ENCODE measurements at places on chromosomes 1 and 21. TPM values are rescaled to one million over a fixed set of nuclear protein-coding genes. Genes with fewer than 3 reads are reported as not detected.

DNA sequence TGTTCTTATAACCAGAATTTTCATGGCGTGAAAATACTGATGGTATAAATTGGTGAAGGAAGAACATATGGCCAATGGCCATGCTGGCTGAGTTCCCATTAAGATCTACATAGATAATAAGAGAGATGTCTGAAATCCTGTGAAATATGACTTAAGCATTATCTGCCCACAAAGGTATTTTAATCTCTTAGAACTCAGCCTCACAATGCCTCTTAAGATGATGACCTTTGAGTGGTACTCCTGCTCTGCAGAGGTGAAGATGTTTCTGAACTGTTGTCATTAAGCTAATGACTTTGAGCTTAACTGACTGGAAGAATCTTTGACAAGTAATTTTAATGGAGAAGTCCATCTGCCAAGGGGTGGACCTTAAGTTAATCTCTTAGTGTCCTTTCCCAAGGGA, 148.7 kb downstream of the ZNF326 start:
- DNase-seq = no peak

CFAP74 gene
- not detected for total RNA-seq

GRCh38 chr21:42153746-42154145, 65.2 kb upstream of the ABCG1 start:
- peak; percentile 4 for DNase-seq

- no peak for DNase-seq
Measured at GRCh38 chr1:243745356-243745755, 104.7 kb downstream of the AKT3 start.

LCE2C gene
- total RNA-seq = not detected

- DNase-seq = no peak
Measured at GRCh38 chr1:204669579-204669978, 16.0 kb downstream of the LRRN2 start.

GRCh38 chr1:183512450-183512849, 40.2 kb downstream of the SMG7 start:
- no peak for DNase-seq

DNA sequence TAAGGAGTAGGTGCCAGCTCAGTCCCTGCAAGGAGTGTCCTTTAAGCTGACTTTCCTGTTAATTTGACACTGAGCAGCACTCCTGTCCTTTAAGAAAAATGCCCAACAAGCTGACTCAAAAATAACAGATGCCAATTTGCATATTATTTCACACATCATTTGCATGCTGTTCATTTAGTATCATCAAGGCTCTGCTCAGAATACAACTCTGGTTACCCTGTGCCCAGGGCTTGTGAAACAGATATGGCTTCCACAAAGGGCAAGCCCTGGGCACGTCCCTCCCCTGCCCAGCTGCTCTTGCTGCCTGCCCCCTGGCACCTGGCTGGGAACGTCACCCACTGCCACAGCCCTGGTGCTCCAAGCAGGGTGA, 10.3 kb downstream of the KCNN3 start:
- peak; percentile 28 for DNase-seq

DNA sequence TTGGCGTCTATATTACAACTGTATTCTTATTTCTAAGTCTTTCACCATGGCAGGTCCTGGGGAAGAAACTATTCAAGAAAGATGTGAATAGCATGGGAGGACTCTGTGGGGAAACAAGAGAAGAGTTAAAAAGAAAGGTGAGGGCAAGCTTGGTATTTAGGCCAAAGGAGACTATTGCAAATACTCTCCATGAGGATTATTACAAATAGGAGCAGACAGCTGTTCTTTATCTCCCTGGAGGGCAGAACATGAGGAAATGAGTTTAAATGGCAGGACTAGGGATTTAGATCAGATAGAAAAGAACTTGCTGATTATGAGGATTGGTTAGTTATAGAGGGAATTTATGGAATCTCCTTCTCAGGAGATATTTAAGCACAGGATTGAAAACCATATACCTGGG, 186.8 kb downstream of the CDC7 start:
- no peak for DNase-seq

DNA sequence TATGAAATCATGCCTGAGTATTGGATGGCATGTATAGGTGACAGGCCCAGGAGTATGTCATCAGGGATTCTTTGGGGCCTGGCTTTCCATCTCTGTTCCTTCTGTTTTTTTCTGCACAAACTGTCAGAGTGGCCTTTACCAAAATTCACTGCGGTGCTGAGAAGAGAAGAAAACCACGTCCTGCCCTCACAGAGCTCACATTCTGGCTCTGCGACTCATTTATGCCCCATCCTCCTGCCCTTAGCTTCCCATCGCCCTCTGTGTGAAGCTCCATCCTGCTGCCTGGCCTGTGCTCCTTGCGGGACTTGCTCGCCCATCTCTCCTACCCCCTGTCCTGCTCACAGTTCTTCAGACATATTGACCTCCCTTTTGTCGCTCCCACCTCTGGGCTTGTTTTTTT, 73.4 kb downstream of the HUNK start:
- no peak for DNase-seq

GRCh38 chr1:244381878-244382565, 69.7 kb downstream of the ADSS2 start:
- no peak for DNase-seq

DNA sequence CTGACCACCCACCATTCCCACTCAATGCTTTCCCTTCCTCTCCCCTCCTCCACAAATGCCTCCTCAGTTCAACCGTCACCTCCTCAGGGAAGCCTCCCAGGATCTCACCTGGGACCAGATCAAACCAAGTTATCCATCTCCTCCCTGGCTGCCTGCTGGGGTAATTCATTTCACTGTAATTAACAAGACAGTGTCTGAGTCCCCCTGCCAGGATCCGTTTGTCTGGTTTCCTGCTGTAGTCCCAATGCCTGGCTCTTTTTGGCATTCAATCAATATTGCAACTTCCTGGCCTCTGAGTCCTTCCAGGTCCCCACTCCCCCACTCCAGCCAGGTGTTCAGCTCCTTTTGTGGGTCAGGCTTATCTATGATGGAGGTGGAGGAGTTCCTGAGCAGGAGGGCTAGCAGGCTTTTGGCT, 687.7 kb downstream of the PTPRU start:
- DNase-seq = no peak

- DNase-seq = no peak
Measured at GRCh38 chr1:64163970-64164369, 39.5 kb upstream of the UBE2U start.

DNA sequence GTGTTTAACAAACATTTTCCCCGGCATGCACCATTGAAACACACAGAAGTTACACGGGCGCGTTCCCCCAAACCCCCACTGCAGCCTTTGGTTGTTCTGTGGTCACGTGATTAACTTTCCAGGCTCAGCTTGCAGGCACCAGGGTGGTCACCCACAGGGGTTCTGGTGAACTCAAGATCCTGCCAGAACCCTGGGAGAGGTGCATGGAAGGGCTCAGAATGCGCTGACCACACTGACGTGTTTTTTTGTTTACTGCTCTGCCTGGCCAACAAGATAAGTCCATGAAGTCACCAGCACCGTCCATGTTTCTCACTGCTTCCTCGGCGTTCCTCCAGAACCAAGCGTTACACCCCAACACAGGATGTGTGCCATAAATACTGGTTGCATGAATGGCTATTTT, 229.5 kb upstream of the VAMP3 start:
- DNase-seq = no peak

- no peak for DNase-seq
Measured at GRCh38 chr1:202244841-202245261, 51.3 kb downstream of the LGR6 start.

SYT2 gene
- not detected for total RNA-seq

DNA sequence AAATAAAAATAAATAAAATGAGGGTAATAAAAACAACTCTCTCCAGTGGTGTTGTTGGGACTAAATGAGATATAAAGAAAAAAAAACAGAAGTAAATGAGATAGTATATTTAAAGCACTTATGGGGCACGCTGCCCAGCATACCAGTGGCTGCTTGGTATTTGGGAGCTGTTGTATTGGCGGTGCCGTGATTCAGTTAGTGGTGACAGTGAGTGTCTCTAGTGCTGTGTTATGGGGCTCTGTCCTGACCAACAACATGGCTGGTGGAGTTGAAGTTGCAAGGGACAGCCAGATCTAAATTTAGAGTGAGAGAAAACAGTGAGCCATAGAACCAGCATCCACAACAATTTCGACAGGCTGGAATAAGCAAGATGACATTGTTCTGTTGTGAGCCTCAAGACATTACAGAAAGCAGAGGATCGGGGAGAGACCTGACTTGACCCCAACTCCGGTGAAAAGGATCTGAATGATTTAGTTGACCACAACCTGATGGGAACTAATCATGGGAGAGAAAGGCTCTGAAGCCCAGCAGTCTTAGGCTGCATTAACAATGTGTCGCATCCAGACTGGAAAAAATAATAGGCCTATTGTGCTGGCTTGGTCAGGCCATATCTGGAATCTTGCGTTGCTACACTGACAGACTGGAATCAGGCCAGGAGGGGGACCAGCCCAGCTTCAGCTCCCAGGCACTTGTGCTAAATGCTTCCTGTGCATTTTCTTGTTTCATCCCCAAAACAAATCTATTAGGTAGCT, 2.4 kb upstream of the MFSD2A start:
- DNase-seq = no peak

C1orf185 gene
- total RNA-seq = not detected

DNA sequence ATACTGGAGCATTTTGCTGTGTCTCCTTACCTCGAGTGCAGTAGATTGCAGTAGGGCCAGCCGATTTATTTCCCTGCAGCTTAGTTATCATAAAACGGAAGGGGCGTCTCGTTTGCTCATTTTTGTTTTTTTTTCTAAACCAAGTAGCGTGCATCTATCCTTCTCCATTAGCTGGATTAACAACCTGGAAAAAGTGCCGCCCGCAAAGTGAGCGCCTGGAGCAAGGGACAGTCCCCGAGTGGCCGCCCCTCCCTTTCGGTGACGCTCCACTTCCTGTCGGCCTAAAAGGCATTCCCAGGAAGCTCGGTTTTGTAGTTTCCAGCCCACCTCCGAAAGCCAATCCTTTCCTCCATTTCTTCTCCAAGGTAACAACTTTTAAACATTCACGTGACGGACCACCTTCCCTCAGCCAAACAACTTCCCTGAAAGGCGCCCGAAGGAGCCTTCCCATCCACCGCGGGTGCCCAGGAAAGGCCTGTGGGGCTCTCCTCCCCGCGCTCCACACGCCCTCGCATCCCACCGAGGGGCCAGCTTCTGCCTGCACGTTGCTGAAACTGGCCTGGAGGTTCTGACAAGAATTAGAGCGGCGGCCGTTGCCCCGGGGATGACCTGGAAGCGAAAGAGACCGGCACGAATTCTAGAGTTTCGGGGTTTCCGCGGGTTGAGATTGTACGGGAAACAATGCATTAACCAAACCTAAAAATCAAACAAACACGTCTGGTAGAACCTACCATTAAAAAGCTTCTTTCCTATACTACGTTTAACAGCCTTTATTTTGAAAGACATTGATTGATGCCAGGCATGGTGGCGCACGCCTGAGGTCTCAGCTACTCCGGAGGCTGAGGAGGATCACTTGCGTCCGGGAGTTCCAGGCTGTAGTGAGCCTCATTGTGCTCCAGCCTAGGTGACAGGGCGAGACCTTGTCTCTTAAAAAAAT, at the start of gene EXTL2:
EXTL2 (minus strand) TSS at position 240 of the 937 bp plus-strand sequence. CDS start 6,085 bp downstream, outside the sequence.
- peak; percentile 79 for DNase-seq

DNA sequence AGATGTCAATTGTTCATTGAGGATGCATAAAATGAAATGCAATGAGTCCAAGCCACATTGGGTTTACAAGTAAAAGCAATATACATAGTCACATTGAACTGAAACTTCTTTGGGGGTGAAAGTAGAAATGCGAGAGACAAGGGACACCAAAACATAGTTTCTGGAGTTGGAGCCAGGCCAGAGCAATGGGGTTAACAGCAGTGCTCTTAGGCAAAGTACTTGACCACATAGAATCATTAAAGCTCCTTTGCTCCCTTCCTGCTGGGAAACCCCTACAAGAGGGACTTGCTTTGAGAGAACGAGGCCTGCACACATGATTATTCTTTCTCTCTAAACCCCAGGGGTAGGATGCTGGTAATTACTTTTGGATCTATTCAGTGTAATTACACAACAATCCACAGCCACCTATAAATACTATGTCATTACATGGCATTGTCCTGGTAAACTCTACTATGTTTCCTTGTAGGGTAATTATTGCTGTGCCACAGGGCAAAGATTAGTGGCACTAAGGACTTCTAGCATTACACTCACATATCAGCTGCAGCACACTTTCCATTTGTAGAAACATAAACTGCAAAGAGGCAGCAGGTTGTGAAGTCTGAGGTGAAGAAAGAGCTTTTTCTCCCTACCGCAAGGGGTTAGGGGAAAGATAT, 421.6 kb upstream of the PBX1 start:
- no peak for DNase-seq

DNA sequence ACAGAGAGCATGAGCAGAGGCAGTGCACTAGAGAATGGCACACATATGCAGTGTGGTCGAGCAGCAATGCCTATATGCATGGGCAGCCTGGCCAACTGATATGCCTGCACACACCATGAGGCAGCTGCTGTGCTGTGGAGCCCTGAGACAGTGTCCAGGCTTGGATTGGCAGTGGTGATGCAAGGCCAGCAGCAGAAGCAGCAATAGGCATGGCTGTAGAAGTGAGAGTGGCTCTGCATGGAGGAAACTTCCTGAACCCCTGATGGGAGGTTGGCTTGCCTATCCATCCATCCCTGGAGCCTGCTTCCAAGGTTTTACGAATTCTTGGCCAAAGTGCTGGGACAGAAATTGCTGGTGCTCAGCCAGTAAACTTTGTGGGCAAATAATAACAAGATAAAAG, 89.7 kb downstream of the DIRAS3 start:
- no peak for DNase-seq

MMEL1 gene
- 1.2 TPM for total RNA-seq

DNA sequence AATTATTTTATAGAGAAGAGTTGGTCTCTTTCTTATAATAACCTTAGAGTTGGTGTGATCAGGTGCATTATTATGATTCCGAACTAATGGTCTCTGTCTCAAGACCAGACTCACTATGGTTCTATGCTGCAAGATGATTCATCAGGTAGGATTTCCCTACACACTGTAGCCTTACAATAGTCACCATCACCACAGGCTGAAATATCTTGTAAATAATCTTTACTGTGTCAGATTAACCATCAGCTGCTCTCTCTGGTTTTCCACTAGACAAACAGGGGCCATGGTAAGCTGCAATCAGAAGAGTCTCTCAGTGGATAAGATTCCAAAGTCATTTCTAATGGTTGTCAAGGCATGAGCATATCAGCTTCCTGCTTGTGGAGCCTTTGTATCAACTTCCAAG, 4.4 kb upstream of the GBP4 start:
- DNase-seq = no peak

GRCh38 chr1:114510274-114511031, 550 bp downstream of the TRIM33 start:
- DNase-seq = peak; percentile 52

GRCh38 chr1:208218237-208219097, 25.7 kb downstream of the PLXNA2 start:
- DNase-seq = no peak

DNA sequence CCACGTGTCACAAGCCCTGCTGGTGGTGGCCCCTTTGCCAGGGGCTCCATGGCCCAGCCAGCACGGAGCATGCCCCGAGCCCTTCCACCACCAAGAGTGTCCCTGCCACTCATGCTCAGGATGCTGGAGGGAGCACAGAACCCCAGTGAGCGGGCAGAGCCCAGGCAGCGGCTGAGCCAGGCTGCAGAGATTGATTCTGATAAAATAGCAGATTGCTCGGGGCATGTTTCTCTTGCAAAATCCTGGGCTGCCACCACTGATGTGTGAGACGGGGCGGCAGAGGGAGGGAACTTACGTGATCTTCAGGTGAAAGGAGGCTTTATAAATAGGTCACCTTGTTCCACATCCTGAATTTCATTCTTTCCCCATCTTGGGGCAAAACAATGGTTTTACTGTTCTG, 53.2 kb downstream of the SPSB1 start:
- no peak for DNase-seq
